ENCODE measurements at places on chromosomes 2 and 18.

- no peak for DNase-seq
Observed at GRCh38 chr2:179771791-179772190, 89.6 kb downstream of the ZNF385B start.

GRCh38 chr2:192025637-192026036 is 169.1 kb downstream of the TMEFF2 start:
- no peak for DNase-seq

DNA sequence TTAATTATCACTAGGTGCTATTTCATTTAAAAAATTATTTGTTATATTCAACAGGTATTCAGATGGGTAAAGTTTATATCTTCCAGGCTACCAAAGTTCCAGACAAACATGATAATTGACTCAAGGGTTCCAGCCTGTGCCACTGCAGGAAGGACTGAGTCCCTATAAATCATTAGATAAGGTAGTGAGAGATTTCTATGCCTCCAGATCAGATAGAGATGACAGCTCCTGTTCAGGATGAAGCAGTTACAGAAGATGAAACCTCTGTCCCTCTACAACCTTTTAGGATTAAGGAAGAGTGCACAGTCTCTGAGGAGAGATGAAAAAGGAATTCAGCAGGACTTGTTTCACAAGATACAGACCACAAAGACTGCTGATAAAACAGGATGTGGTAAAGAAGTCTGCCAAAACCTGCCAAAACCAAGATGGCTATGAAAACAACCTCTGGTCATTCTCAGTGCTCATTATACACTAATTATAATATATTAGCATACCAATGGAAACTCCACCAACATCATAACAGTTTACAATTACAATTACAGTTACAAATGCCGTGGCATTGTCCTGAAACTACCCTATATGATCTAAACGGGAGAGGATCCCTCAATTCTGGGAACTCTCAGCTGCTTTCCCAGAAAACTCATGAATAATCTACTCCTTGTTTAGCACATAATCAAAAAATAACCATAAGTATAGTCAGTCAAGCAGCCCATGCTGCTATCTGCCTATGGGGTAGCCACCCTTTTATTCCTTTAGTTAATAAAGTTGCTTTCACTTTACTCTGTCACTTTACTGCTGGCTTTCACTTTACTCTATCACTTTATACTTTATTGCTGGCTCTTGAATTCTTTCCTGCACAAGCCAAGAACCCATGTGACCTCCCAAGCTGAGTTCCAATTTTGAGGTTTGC is 288.5 kb downstream of the PDE11A start:
- no peak for DNase-seq

- no peak for DNase-seq
Observed at GRCh38 chr2:190357600-190357999, 14.2 kb downstream of the INPP1 start.

GRCh38 chr2:230643576-230644291 is 68.9 kb upstream of the CAB39 start:
- DNase-seq, result no peak

DNA sequence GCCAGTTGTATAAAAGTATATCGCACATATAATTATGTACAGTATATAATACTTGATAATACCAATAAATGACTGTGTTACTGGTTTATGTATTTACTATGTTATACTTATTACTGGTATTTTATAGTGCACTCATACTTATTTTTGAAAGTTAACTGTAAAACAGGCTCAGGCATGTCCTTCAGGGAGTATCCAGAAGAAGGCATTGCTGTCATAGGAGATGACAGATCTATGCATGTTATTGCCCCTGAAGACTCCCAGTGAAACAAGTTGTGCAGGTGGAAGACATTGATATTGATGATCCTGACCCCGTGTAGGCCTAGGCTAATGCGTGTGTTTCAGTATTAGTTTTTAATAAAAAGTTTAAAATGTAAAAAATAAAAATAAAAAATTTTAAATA is 20.3 kb upstream of the ASXL3 start:
- no peak for DNase-seq

DNA sequence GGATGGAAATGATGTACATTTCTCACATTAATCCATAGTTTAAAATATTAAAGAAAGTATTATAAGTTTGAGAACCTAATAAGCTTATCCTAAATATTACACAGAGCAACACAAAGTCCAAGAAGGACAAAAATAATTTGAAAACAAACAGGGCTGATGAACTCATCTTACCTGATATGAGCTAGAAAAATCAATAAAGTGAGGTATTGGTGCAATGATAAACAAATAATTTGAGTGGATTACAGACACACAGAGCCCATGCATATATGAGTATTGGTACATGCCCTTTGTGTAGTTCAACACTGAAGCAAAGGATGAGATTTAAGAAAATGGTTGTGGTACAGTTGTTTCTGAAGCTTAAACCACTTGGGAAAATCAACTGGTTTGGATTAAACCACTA is 1139.0 kb downstream of the SUCLG1 start:
- no peak for DNase-seq

DNA sequence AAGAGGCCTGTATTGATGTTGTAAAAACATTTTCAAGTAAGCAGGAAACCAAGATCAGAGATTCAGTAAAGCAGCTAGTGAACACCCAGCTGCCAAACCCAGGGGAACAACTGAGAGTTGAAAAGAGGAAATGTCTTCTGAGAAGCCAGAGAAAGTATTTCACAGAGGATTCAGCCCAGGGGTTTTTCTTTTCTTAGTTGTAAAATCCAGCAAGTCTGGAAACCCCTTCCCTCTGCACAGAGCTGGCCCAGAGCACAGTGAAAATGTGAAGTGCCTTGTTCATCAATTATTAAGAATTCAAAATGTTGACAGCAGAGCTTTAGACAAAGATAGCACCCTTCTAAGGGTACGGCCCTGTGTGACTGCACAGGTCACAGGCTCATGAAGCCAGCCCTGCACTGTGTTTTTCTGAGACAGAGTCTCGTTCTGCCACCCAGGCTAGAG is 28.4 kb downstream of the AFF3 start:
- DNase-seq, result no peak

DNA sequence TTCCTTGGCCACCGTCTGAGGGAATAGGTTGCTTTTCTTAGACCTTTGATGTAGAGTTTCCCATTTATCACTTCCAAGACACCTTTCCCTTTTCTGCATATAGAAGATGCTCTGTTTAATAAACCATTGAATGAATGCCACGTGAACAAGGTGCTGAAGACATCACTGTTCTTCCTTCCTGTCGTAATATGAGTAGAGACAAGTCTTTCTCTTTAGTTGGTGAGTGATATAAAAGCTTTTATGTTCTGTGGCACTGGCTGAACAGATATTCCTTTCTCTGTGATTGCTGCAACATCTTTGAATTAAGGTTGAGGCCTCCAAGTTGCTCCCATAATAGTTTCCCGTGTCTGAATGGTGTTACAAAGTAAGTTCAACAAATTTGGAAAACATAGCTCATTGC is 38.7 kb downstream of the TTC39C start:
- DNase-seq, result no peak

GRCh38 chr2:199596549-199596948 is 138.8 kb upstream of the SATB2 start:
- no peak for DNase-seq

GRCh38 chr2:68766376-68766845 is 31.8 kb downstream of the ARHGAP25 start:
- DNase-seq, result peak; percentile 53

DNA sequence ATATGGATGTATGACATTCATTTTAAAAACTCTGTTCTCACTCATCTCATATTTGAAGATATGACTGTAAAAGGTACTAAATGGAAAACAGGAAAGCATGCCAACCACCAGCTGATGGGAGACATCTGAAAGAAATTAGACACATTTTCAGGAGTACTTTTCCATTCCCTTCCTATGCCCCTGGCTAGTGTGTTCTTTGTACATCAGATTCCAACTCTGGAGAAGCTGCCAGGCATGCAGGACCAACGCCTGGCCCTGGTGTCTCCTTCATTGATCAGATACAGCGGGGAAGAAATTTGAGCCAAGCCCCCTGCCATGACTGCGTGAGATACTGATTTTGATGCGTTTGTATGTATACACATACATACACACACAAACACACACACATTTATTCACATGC is 599.0 kb upstream of the SYT4 start:
- DNase-seq, result no peak

GRCh38 chr18:12841070-12841469 is 43.0 kb downstream of the PTPN2 start:
- DNase-seq, result no peak

- no peak for DNase-seq
Observed at GRCh38 chr2:11375689-11376027, 31.2 kb upstream of the ROCK2 start.

Data from activated gamma-delta T cell treated with anti-CD3 and anti-CD28 coated beads, Interleukin-2, amount 50 U/mL, for 16 hours (primary cell).